ENCODE measurements at places on chromosomes 5 and 9.

GRCh38 chr9:109101810-109102209, 17.9 kb downstream of the TMEM245 start:
- DNase-seq = peak; percentile 27

- no peak for DNase-seq
These were observed 49.1 kb upstream of the CLK4 start for GRCh38 chr5:178675922-178676321.

GRCh38 chr9:87567001-87567400, 69.3 kb downstream of the DAPK1 start:
- no peak for DNase-seq

- no peak for DNase-seq
These were observed 79.5 kb upstream of the IL12B start for GRCh38 chr5:159409801-159410200.

- DNase-seq = no peak
These were observed 41.1 kb upstream of the LHFPL2 start for GRCh38 chr5:78689540-78690252.

DNA sequence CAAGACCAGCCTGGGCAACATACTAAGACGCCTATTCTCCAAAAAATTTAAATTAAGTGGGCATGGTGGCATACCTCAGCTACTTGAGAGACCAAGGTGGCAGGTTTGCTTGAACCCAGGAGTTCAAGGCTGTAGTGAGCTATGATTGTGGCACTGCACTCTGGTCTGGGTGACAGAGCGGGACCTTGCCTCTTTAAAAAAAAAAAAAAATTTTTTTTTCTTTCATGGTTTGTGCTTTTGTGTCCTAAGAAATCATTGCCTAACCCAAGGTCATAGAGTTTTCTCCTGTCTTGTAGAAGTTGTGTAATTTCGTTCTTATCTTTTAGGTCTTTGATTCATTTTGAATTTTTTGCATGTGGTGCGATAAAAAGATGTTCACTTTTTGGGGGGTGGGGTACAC, 12.3 kb downstream of the GPBP1 start:
- no peak for DNase-seq

- DNase-seq = no peak
These were observed 141.8 kb downstream of the FAM174A start for GRCh38 chr5:100676817-100677631.

- DNase-seq = no peak
These were observed 97.8 kb upstream of the SPOCK1 start for GRCh38 chr5:137596941-137597340.

- no peak for DNase-seq
These were observed 860.8 kb upstream of the DMAC1 start for GRCh38 chr9:8660383-8660782.

DNA sequence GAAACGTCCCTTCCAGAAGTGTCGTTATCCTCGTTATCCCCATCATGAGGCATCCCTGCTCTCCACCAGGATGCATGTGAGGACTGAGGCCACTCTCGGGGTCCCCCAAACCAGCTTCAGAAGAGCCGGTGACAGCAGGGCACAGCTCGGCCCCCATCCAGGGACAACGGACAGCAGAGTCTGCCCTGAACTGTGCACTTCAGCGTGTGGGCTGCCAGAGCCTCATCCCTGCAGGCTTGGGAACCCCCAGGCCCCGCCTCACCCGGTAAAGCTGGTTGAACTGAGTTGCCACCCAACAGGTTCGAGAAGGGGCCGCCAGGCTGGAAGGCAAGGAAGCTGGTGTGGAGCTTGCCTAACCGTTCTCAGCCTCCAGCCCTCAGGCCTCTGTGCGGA, 710 bp upstream of the CARD9 start:
- DNase-seq = no peak

DNA sequence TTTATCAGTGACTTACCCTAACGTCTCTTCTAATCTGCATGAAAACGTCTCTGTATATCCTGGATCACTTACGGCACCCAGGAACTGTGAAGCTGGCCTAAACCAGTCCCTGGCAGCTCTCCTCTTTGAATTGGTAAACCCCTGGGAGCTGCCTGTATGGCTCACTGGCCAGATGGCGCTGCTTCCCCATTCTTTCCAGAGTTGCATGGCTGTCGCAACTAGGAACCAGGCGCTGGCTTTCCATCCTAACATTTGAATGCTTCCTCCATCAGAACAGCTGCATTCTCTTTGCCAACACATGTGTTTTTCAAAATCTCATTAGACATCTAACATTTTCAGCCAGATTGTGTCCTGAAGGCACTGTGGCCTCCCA, 8.0 kb upstream of the PCA3 start:
- DNase-seq = no peak

GRCh38 chr5:120062515-120062917, 401.6 kb upstream of the PRR16 start:
- no peak for DNase-seq

DNA sequence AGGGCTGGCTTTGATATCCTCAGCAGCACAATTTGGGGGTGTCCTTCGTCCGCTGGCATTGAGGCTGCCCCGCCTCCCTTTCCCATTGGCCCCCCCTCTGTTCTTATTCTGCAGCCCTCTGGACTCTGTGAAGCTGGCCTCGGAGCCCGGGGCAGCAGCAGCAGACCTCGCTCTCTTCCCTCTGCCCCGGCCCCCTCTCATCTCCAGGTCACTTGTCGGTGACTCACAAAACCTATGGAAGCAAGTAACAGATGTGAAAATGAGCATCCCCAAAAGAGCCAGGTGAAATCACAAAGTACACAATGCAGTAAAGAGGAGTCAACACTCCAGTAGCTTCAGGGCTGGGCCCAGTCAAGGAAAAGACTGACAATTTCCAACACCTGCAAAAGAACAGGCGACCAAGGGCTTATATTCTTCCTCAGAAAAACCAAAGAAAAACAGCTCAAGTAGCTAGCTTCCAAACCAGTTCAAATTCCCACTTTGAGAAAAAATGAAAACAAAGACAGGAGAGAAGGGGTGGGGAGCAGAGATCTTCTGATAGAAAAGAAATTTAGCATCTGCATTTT, 97.5 kb downstream of the ZNF608 start:
- no peak for DNase-seq

DNA sequence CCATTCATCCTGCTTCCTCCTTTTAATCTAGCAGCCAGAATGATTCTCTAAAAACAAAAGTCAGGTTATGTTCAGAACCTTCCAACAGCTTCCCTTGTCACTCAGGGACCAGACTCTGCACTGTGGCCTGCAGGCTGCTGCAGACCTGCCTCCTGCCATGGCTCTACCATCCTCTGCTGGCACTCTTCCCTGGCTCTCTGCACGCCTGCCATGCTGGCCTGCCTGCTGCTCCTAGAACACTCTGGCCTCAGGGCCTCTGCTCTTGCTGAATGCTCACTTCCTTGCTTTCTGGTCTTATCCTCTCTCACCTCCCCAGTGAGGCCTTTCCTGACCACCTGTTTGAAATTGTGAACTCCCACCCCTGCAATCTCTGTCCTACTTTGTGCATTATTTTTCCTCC, 149.4 kb downstream of the CD180 start:
- no peak for DNase-seq

- DNase-seq = no peak
These were observed 24.0 kb downstream of the ZFR start for GRCh38 chr5:32420506-32420905.

DNA sequence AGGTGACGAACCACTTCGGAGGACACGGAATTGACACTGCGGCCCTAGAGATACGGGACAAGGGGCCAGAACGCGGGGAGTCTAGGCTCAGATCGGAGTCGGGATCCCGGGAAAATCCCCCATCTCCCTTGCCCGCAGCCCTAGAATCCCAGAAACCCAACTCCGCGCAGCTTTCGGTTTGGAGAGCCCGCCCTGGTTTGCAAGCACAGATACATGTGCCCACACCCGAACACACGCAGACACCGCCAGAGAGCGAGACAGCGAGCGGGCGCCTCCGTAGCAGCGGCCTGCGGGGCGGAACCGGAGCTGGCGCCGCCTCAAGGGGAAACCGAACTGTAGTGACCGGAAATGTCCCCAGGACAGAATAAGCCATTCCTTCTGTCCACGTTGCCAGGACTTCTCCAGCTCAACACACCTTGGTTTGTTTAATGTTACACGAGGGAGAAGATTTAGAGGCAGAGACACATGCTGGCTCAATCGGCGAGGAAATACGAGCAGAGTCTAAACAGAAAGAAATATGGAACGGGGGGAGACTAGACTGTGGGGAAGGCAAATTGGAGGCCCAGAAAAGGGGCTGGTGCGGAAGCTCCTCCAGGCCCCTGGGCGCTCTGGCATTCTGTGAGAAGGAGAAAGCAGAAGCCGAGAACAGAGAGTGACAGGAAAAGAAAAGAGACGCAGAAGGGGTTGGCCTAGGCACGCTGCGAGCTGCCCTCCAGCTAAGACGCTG, 2.9 kb upstream of the PAX5 start:
- no peak for DNase-seq

DNA sequence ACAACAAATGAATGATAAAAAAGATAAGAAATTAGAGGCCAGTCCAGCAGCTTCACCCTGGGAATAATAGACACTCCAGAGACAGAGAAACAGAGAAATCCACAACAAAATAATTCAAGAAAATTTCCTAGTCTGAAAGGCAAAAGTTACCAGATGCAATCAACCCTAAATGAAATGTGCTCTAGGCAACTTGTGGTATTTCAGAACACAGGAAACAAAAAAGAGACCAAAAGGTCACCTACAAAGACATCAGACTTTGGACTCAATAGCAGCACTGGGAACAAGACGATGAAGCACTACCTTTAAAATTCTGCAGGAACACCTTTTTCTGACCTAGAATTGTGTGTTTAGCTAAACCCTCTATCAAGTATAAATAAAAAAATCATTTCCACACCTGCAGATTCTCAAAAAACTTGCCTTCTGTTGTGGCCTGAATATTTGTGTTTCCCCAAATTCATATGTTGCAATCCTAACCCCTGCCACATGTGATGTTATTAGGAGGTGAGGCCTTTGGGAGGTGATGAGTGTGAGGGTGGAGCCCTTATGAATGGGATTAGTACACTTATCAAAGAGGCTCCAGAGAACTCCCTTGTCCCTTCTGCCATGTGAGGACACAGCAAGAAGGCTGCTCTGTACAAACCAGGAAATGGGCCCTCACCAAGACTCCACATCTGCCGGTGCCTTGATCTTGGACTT, 5.9 kb upstream of the MAPK9 start:
- DNase-seq = no peak

- DNase-seq = peak; percentile 22
These were observed 117.5 kb upstream of the OR13F1 start for GRCh38 chr9:104386425-104387069.

GRCh38 chr5:144451187-144451973, 280.7 kb downstream of the KCTD16 start:
- no peak for DNase-seq

- DNase-seq = no peak
These were observed 2.0 kb downstream of the LARP1 start for GRCh38 chr5:154756868-154757813.

- DNase-seq = no peak
These were observed 581.8 kb upstream of the C9orf72 start for GRCh38 chr9:28155067-28155466.

GRCh38 chr5:55902696-55903095, 51.5 kb downstream of the IL31RA start:
- no peak for DNase-seq

DNA sequence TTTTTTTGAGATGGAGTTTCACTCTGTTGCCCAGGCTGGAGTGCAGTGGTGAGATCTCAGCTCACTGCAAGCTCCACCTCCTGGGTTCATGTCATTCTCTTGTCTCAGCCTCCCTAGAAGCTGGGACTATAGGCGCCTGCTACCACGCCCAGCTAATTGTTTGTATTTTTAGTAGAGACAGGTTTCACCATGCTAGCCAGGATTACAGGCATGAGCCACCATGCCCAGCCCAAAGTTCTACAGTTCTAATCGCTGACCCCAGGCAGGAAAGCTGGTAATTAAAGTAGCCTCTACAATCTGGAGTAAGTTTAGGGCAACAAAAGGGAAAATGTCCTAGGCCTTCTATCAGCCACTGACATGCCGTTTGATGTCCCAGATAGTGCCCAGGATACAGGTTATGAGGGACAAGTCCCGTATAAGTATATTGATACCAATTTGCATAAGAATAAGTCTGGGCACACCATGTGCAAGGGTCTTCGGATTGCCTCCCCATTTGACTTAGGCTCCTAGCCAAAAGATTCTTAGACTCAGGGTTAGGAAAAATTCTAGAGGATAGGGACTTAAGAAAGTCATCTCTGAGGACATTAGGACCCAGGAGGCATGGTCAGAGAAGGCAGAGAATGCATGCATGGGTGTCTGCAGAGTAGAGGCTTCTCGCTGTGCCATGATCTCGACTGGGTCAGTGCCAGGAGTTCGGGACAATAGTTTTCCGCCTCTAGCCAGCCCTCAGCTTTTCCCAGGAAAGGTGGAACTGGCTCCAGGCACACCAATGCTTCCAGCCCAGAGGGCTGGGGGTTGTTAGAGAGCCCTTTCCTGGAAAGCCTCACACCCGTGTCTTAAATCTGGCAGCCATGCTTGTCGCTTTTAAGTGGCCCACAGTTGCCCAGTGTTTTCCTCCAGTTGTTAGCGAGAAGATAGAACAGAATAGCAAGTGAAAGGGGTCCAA, 1111.1 kb downstream of the TAF11L14 start:
- no peak for DNase-seq

DNA sequence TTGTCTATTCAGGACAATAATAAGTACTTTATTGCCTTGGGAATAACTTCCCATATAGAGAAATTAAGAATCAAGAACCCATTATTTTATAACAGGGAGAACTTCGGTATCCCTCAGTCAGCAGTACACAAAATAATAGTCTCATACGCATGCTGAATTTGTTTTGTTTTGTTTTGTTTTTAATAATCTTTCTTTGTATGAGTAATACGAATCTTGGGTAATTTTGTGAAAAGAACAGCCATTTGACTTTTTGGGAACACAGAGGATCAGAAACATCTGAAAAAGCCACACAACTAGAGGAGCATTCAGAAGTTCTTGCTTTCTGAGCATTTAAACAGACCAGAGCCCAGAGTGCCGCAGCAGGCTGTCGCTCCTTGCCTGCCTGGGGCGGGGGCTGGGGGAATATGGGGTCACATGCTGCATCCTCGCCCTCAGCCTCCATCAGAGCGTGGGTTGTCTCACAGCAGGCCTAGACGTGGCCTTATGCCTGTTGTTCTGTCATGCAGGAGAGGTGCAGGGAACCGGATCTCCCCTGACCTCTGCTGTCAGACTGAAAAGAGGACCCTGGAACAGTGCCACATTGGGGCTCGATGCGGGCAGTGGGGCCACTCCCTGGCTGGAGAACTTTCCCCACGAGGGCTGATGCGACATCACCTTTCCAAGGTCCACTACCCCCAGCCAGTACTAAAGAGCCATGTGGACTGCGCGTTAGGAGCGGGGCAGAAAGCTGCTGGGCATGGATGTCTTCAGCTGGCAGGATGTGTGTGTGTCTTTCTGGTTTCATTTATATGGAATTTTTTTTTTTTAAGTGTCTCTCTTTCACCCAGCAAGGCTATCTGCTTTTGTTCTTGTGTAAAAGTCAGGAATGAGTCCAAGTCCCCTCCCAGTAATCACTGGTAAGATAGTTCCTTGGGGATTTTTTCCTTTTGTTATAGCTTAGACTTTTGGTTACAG, 133.4 kb upstream of the OTULINL start:
- DNase-seq = no peak

All from HCT116 (cell line).